ENCODE measurements at places on chromosomes 2 and 18. TPM values are rescaled to one million over a fixed set of nuclear protein-coding genes. Genes with fewer than 3 reads are reported as not detected.

COL5A2 gene
- 46.6 TPM for total RNA-seq

MEP1B gene
- total RNA-seq: not detected

FBXO41 gene
- 3.9 TPM for total RNA-seq

LRP2 gene
- total RNA-seq: 0.01 TPM

CCDC178 gene
- total RNA-seq: not detected

DYTN gene
- not detected for total RNA-seq

PID1 gene
- total RNA-seq: 3.6 TPM

SERPINB4 gene
- not detected for total RNA-seq

COQ10B gene
- total RNA-seq: 14.6 TPM

CCDC74A gene
- 14.6 TPM for total RNA-seq

TRIM43 gene
- total RNA-seq: not detected

COL3A1 gene
- total RNA-seq: 0.28 TPM

YWHAQ gene
- 796 TPM for total RNA-seq

TMEM17 gene
- total RNA-seq: 6.0 TPM

CNTNAP5 gene
- total RNA-seq: not detected

UBXN2A gene
- total RNA-seq: 15.6 TPM

OSBPL1A gene
- 16.5 TPM for total RNA-seq

SCYGR4 gene
- total RNA-seq: not detected

RNF152 gene
- not detected for total RNA-seq

CTAGE1 gene
- not detected for total RNA-seq

All from A549 treated with ZK216348 at 1 μM for 4 hours (cell line).